ENCODE measurements at places on chromosomes 16 and 17.

DNA sequence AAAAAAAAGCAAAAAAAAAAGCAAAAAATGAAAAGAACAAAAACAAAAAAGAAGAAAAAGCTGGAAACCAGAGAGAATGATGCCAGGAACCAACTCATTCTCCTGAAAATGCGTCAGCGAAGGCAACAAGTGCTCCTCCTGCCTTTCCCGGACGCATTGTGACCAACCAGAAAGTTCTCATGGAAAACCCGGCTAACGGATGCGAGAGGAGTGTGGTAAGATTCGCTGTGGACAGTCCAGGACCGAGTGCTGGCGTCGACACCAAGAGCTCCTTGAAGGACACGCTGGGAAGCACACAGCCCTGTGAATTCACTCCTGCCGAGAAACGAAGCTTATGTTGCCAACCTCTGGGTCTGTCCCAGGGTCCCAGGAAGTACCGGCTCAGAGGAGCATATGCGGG is 43.4 kb downstream of the METRNL start:
- DNase-seq: peak; percentile 41

DNA sequence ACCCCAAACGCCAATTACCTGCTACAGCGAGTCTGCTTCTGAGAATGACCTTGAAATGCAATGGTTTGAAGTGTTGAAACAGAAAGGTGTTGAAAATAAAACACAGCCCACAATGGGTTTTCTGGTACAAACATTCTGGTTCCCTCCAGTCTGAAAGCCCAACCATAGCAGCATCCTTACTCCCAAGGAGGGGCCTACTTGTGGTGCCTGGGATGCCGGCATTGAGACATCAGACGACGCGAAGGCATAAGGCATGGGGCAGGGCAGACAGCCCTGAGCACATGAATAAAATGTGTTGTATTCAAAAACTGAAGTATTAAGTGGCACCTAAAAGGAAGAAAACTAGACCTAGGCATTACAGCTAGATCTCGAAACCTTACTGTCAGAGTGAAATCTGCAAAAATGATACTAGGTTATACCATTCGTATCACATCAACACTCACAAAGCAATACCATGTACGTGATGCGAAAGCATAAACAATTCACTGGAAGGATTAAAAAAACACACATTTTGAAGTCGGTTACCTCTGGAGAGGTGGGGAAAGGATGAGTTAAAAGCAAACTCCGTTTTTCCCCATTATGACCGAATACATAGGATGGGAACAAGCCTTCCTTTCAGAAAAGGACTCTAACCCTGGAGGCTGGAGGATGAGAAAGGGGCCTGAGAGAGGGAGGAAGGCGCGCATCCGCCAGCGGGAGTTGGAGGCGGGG is 702 bp downstream of the NUDT21 start:
- DNase-seq: no peak

GRCh38 chr16:46896314-46896968 is 12.3 kb downstream of the GPT2 start:
- no peak for DNase-seq

GRCh38 chr17:4329838-4330237 is 36.6 kb downstream of the UBE2G1 start:
- no peak for DNase-seq

DNA sequence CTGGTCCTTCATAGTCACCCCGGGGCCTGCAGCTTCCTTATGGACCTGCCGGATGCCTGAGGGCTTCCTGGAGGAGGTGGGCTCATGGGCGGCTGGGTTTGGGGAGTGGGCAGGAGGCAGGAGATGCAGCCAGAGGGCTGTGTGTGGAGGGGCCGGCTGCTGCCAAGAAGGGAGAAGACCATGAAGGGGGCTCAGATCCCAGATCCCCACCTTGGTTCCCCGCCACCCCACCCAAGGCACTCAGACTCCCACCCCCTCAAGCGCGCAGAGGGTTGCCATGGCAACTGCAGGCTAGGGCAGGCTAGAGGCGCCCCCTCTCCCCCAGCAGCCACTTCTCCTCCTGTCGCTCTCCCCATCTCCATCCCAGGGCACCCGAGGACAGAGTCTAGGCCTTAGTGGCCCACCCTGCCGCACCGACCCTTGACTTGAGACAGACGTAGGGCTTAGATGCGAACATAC is 104.5 kb downstream of the CRLF3 start:
- DNase-seq: peak; percentile 48

- DNase-seq: no peak
Measured at GRCh38 chr16:4270595-4270994, 2.2 kb downstream of the TFAP4 start.

GRCh38 chr16:87491522-87492290 is 1.1 kb downstream of the ZCCHC14 start:
- DNase-seq: peak; percentile 65

DNA sequence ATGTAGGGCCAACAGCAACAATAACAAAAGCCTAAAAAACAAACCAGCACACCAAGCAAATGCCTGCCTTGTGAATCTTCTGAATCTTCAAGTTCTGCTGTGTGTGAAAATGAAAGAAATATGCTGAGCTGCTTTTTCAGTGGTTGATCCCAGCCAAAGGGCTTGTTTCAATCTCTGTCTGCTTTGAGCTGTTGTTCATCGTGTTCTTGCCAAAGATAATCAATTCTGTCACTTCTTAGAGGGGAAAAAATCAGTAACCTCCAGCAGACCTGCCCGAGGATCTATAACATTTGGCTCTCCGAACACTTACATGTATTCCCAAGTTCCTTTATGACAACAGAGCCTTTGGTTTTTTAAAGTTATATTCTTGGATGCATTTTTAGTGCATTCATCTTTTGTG is 65.9 kb downstream of the VPS35L start:
- DNase-seq: no peak

DNA sequence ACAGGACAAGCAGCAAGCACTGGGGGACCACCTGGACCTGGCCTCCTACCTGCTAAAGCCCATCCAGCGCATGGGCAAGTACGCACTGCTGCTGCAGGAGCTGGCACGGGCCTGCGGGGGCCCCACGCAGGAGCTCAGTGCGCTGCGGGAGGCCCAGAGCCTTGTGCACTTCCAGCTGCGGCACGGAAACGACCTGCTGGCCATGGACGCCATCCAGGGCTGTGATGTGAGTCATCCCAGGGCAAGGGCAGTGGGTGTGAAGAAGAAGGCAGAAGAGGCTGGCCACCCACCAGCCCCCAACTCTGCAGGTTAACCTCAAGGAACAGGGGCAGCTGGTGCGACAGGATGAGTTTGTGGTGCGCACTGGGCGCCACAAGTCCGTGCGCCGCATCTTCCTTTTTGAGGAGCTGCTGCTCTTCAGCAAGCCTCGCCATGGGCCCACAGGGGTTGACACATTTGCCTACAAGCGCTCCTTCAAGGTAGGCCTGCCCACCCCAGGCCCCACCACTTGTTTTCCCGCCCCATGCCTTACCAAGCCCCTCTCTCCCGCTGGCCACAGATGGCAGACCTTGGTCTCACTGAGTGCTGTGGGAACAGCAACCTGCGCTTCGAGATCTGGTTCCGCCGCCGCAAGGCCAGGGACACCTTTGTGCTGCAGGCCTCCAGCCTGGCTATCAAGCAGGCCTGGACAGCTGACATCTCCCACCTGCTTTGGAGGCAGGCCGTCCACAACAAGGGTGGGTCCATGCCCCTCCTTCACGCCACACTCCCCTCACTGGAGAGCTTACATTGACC is 7.3 kb downstream of the PLEKHG4 start:
- no peak for DNase-seq

- DNase-seq: peak; percentile 59
Measured at GRCh38 chr16:68800257-68800875, 43.0 kb upstream of the TANGO6 start.
